NCI-H2081 treated with DMSO at 0.1 percent for 48 hours (cell line): ENCODE measurements at places on chromosomes 16 and 17.

DNA sequence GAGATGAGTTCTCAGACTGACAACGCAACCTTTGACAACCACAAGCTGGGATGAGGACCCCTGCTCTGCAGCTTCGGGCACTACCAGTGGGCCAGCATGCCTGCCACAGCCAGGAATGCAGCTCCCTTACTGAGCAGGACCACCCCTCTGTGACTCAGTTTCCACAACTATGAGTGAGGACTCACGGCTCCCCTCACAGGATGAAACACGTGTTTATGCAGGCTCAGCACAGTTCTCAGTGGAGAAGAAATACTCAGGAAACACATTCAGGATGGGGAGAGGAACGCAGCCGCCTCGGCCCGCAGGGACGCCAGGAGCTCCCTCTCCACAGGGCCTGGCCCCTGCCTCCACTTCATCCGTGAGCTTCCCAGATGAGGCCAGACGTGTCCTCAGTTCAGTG lies 14.1 kb downstream of the DNASE1 start:
- no peak for DNase-seq

DNA sequence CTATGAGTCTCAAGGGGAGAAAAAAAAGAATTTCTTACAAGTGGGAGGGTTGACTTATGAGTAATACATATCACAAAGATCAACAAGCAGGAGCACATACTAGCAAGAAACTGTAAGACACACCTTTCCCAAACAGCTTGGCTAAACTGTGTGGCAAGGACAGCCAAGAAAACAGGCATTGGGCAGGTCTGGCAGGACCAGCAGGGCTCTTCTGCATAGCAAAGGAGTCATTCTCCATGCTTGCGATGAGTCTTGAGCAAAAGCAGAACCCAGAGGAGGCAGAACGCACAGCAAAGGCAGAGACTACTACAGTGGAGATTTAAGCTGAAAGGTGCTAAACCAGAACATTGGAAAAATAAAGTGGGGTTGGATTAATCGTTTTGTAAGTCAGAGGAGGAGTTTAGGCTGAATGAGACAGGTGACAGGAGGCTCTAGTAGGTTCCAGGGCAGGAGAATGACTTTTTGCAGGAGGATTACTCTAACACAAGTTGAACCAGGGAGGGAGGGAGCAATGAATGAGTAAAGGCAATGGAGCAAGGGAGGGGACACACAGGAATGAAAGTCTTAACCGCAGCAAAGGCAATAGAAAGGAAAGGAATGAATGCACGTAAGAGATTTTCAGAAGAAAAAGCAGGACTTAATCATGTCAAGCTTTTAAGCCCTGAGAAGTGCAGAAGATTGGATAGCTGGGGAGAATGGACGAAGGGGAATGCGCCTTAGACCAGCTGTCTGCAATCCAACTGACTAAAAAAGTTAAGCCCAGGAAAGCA lies 2.7 kb downstream of the N4BP1 start:
- no peak for DNase-seq

DNA sequence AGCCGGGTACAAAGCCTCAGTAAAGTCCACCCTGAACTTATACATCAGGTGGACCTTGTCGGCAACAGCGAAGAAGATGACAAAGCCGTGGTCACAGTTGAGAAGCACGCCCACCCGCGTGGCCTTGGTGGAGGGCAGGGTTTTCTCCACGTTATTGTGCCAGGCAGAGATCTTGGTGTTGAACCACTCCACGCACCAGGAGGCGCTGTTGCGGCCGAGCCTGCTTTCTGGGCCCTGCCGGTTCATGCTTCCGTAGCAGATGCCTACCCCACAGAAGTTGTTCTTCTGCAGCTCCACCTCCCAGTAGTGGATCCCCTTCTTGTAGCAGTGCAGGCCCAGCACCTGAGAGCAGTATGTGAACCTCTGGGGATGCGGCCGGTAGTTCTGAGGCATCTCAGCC lies 22.1 kb downstream of the TRIM25 start:
- no peak for DNase-seq

DNA sequence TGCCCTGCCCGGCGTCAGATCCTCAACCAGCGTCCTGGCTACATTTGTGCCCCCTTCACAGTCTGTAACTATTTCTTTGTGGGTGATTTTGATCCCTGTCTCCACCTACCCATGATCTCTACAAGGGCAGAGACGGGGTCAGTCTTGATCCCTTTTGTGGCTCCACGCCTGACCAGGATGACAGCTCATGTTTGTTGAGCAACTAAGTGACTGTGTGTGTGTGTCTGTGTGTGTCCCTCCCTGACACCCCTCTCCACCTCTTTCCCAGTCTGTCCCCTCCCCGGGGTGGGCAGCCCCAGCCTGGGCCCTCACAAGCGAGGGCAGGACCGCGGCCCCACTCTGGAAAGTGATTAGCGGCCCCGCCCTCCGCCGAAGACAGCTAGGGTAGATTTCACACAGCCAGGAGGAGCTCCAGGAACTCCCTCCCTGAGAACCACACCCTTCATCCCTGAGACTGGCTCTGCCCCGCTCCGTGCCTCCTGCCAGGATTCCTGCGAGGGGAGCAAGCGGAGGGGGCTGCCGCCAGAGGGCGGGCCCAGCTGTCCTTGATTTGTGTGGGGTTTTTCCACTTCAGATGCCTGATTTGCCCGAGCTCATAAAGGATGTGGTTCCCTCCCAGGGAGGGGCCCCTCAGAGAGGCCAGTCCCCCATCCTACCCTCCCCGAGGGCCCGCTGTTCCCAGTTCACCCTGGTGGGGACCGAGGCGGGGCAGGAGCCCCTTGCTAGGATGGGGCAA lies 5.3 kb upstream of the HS3ST6 start:
- no peak for DNase-seq

DNA sequence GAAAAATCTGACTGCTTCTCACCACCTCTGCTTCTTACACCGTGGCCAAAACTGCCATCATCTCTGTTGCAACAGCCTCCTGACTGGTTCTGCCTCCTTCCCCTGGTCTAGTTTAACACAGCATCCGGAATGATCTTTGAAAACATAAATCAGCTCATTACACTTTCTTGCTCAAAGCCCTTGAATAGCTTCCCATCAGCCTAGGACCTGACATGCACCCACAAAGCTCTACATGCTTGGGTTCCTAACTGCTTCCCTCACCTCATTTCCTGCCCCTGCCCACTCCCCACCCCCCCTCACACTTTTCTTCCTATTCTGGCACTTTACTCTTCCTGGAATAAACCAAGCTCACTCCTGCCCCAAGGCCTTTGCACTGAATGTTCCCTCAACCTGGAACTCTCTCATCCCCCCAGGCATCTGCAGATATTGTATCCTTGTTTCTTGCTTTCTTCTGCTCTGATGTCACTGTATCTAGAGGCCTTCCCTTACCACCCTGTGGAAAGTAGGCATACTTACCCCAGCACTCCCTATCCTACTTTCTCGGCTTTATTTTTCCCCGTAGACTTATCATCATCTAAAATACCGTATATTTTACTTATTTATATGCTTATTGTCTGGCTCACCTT lies 112.4 kb downstream of the FTO start:
- no peak for DNase-seq

GRCh38 chr17:83028851-83029250 lies 50.6 kb upstream of the METRNL start:
- DNase-seq = no peak

GRCh38 chr16:4090351-4090851 lies 25.8 kb downstream of the ADCY9 start:
- no peak for DNase-seq

DNA sequence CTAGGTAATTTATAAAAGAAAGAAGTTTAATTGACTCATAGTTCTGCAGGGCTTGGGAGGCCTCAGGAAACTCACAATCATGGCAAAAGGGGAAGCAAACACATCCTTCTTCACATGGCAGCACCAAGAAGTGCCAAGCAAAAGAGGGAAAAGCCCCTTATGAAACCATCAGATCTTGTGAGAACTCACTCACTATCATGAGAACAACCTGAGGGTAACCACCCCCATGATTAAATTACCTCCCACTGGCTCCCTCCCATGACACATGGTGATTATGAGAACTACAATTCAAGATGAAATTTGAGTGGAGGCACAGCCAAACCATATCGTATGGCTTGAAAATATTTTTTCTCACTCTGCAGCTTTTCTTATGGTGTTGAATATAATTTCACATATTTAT lies 151.7 kb downstream of the ANKFN1 start:
- DNase-seq = no peak

- DNase-seq = no peak
Observed at GRCh38 chr17:9676084-9676483, 30.8 kb downstream of the USP43 start.

DNA sequence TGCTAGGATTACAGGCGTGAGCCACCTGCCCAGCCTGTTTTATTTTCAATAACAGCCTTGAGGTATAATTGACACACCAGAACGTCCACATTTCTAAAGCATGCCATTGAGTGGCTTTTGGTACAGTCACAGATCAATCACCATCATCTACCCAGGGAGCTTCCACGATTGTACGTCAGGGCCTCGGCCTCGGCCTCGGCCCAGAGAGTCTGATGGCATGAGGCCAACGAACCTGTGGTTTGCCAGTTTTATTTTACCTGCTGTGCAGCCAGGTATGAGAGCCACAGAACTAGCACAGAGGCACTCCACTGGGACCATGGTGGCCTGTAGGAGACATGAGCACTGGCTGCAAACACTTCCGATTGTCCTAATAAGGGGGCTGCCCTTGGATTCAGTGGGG lies 8.3 kb downstream of the UBALD1 start:
- DNase-seq = no peak

DNA sequence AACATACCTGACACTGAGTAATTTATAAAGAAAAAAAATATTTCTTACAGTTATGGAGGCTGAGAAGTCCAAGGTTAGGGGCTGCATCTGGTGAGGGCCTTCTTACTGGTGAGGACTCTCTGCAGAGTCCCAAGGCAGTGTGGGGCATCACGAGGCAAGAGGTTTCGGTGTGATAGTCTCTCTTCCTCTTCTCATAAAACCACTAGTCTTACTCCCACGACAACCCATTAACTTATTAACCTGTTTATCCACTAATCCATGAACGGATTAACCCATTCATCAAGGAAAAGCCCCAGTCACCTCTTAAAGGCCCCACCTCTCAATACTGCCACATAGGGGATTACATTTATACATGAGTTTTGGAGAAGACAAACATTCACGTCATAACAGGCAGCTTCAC lies 20.1 kb downstream of the CIITA start:
- no peak for DNase-seq

DNA sequence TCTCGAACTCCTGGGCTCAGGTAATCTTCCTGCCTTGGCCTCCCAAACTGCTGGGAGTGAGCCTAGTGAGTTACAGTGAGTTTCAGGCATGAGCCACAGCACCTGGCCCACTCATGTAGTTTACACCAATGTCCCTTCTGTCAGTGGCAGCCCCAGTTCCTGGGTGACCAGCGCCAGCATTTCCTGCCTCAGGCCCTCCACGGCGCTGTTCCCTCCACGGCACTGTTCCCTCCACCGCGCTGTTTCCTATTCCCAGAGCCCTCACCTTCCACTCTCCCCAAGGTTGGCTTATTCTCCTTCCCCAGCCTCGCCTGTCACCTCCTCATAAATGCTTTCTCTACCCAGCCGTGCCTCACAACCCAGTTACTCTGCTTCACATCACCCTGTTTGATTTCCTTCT lies 32.6 kb downstream of the ITGAE start:
- no peak for DNase-seq

GRCh38 chr17:65227637-65228036 lies 90.5 kb downstream of the RGS9 start:
- no peak for DNase-seq

DNA sequence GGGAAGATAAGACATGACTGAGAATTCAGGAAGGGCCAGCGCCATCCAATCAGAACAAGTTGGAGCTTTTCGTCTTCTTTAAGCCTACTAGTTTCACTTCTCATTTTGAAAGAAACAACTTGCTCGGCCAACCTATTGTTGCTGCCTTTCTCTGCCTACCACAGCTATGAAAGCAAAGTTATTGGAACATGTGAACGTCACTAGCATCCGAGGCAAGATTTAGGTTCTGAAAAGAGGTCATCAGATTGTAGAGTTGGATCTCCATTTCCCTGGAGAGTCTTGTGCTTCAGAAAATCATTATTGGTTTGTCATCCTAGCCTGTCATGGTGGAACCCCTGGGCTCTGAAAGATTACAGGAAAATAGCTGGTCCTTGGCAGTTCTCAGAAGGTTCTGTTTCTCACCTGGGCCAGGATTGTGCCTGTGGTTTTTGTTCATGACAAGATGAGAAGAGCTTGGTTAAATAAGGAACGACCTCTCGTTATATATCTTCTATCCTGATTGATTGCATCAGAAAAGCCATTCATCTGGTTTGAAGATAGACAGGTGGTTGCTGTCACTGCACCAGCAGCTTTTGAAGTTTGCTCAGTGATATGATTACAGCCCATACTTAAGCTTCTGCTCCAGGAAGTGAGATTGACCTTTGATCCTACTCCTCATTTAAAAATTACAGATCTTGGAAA lies 25.3 kb downstream of the CDH13 start:
- no peak for DNase-seq

DNA sequence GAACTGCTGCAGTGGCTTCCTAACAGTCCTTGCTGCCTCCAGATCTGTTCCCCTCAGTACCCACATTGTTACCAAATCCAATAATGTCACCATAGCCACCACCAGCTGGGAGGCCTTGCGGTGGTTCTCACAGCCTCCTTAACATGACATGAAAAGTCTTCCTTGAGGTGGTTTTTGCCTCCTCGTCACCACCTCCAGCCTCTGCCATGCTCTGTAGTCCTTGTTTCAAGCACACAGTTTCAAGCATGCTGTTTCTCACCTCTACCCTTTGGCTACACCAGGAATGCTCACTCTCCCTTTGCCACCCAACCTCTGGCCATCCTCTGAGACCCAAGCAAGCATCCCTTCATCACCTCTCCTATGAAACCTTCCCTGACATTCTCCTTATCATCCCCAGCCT lies 47.2 kb downstream of the DNAH9 start:
- no peak for DNase-seq

GRCh38 chr16:27921134-27921533 lies 142.4 kb downstream of the GSG1L start:
- DNase-seq = no peak

DNA sequence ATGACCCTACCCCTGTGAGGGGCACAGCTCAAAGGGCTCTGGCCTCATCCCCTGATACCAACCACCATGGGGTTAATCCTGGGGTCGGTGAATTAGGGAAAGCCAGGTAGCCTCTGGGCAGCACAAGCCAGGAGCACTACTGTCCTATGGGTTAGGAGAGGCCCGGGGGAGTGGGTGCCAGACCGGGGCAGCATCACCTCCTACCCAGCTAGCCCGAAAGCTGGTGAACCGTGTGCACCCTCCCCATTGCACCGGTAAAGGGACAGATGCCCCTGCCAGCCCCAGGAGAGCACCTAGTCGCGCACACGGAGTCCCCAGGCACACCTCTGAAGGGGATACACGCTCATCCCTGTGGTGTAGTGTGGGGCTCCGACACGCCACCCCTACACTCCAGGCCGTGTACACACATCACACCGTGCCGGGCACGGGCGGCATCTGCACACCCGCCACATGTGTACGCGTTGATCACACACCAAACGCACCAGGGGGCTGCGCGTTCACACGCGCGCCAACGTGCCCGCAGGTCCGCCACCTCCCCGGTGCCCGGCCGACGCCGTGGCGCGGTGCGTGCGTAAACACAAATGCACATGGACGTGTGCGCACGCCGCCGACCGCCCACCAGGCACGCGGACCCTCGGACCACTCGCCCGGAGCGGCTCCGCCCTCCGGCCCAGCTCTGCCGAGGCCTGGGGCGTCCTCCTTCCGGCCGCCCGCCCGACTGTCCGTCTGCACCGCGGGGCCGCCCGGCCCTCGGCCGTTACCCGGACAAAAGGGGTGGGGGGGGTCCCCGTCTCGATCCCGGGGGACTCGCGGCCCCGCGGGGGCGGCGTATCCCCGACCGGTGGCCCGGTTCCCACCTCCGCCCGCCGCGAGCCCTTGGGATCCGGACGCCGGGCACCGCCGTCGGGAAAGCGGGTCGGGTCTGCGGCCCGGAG lies 785 bp downstream of the UBALD1 start:
- DNase-seq = no peak
